NCI-H774 (cell line): ENCODE measurements at places on chromosomes 11 and 22.

GRCh38 chr11:77472991-77473800 lies 698 bp downstream of the PAK1 start:
- peak; percentile 51 for DNase-seq

DNA sequence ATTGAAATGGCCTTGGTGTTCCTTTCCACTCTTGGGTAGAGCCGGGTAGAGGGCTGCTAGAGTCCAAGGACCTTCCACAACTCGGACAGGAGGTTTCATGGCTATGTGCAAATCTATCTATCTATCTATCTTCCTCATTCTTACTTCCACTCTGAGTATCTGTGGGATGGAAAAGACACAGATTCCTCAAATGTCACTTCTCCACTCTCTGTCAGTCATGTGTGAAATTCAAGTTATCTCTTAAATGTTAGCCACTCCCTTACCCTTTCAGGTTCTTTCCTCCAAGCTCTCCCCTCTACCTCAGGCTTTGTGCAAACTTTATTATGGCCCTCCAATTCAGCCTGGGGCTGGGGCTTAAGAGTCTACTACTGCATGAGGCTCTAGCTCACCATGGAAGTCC lies 84.3 kb downstream of the GDPD4 start:
- DNase-seq = no peak

DNA sequence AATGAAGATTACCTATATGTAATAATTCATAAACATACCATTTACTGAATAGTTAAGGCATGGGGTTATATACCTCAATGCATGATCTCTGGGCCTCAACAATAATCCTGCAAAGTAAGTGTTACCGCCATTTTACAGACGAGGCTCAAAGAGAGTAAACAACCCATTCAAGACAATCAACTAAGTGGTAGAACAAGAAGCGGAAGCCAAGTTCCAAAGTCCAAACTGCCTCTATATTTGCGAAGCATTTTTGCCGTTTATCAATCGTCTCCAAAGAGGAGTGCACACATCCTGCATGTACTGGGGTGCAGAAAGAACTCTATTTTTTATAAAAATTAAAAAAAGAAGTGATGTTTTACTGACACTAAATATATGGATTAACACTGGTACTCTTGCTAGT lies 27.5 kb upstream of the P4HA3 start:
- no peak for DNase-seq

DNA sequence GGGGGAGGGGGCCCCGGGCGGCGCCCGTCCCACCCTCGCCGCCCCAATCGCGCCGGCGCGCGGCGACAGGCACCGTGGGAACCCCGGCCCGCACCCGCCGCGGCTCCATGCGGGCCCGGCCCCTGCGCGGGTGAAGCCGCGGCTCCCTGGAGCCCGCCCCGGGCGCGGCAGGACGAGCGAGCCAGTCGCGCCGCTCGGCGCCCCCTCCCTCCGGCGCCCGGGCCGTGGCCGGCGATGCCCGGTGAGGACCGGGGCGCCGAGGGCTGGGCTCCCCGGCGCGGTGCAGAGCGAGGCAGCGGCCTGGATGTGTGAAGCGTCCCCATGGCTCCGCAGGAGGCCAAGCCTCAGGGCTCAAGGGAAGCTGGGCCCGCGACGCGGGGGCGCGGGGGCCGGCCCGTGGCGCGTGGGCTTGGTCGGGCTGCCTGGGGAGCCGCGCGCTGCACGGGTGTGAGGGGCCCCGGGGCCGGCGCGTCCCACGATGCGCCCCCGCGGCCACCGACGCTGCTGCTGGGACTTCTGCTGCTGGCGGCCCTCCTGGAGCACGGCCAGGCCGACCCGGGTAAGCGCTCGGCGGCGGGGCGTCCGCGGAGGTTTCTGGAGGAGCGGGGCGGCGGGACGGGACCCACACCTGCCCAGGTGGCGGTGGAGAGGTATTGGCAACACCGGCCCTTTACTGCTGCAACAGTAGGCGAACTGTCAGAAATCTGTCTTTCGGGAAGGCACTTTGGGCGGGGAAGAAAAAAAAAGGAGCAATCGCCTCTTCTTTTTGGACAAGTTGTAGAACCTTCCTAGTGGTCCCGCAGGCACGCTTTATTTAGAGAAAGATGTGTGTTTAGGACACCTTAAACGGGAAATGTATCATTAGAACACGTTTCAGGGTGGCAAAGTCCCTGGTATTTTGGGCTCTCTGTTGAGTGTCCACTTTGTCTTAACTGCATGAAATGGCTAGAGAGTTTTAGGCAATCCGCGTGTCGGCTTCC lies 119.4 kb downstream of the HIPK3 start:
- DNase-seq = no peak

- no peak for DNase-seq
Measured at GRCh38 chr22:40678493-40679248, 613 bp upstream of the MCHR1 start.

DNA sequence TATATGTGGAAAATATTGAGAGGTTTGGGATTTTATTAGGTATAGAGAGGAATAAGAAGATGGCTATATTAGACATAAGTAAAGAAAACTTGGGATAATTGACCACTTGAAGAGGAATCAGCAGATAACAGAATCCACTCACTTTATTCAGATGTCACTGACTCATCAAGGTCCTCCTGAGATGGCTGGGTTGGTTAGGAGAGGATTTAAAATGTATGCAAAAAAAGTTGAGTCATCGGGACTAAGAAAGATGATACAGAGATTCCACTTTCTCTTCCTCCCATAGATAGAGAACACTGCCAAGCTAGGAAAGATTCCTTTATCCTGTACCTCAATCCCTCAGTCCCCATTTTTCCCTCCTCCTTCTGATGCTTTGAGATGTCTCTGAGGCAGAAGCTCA lies at the start of gene OR6A2:
Gene OR6A2 (minus strand): TSS at position 288 of the 400 bp plus-strand sequence. CDS start 3,981 bp downstream, outside the sequence.
- no peak for DNase-seq

GRCh38 chr22:49298834-49299750 lies 528.6 kb downstream of the BRD1 start:
- no peak for DNase-seq

DNA sequence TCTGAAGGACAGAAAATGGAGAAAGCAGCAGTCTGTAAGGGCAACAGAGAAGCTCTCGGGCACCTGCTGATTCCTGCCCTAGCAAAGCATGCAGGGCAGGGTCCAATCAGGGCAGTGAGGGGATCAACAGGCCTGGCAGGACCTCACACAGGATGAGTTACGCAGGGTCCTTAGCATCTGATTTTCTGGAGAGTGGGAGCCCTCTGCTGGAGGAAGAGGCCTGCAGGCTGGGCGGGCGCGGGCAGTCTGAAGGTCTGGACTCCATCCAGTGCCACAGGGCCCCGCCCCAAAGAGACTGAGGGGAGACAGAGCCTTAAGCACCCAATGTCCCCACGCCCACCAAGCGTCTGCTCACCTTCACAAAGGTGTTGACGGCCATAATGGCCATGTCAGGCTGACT lies 28.9 kb downstream of the AP1B1 start:
- no peak for DNase-seq
